ENCODE measurements at places on chromosomes 3 and 15.

DNA sequence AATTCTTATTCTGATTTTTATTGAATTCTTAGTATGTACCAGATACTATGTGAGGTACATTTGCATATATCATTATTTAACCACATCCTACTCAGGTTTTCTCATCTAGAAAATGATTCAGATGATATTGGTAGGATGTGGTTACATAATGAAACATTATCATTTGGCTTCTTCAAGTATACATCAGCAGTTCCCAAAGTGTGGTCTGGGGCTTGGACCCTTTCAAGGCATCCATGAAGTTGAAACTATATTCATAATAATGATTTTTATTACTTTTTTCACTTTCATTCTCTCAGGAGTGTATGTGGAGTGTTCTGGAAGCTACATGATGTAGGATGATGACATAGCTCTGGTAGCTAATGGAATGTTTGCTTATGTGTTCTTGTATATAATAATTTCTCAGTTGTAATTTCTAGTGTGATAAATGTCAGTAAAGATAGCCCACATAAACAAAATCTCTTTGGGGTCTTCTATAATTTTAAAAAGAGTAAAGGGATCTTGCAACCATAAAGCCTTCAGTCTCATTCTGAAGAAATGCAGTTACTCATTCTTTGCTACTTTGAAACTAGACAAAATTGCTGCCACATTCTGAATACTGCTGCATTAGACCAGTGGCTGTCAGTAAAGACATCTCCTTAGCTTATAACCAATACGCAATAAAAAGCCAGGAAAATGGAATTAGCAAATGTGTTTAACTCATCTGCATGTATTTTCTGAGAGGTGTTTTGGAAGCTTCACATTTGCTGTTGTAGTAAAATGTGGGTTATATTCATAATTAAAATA, 95.8 kb downstream of the PPARG start:
- no peak for DNase-seq

- DNase-seq, result no peak
These were observed 8.0 kb upstream of the CCDC33 start for GRCh38 chr15:74227968-74228722.

- DNase-seq, result no peak
These were observed 358.6 kb downstream of the CHST2 start for GRCh38 chr3:143478115-143478693.

DNA sequence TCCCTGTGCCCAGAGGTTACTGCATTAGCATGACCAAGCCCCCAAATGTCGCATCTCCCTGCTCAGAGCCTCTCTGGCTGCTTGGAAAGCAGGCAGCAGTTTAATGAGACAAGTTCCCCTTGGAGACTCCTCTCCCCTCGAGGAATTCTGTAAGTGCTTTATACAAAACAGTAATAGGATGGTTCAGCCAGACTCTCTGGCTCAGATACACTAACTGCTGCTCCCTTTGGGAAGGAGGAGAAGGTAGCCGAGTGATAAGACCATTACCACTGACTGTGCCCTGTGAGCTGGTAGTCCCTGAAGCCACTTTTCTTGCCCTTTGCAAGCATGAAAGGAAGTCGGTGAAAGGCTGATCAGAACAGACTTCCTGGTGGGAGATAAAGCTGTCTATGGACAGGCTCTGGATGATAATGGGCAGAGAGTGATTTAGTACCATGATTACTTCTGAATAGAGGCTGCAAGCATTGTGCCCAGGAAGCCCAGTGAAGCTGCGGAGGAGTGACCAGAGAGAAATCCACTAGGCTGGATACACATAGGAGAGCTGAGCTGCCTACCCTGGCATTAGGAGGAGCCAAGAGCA, 100.8 kb downstream of the SEMA6D start:
- no peak for DNase-seq

GRCh38 chr15:65902373-65902772, 33.1 kb downstream of the RAB11A start:
- DNase-seq, result no peak

- no peak for DNase-seq
These were observed 603.2 kb upstream of the KCNMB2 start for GRCh38 chr3:177932750-177933660.

DNA sequence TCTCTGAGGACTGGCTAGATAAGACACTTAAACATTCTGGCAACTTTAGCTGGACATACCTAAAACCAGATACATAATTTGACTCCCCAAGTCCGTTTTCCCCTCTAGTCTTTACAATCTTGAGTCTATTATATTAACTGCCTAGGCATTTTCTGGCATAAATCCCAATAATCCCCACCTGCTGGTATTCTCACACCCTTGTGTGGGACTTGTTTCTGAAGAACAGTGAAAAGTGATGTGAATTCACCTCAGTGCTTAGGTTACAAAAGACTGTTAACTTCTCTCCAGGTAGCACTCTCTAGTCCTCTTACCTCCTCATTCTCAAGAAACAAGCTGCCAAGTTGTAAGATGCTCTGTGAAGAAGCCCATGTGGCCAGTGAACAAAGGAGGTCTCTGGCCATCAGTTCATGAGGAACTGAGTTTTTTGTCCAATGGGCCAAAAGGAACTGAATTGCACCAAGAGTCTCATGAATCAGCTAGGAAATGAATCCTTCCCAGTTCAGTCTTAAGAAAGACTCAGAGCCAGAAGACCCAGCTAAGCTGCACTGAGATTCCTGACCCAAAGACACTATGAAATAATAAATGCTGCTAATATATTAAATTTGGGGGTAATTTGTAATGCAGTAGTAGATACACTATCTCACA, 4.1 kb downstream of the OSBPL11 start:
- no peak for DNase-seq

DNA sequence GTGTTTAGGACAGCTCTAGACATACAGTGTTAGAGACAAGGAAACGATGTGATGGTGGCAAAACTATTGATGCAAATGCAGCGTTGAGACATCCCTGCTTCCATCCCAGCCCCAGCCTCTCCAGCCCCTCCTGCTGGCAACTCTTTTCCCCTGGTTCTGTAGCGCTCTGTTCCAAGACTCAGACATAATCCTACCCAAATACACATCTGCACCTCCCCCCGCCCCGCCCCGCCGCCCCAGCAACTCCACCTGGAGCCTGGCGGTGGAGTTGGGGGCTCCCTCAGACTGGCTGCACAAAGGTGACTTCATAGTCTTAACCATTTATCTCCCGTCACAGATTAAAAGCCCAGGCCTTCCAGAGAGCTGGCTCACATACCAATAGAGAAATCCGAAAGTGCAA, 7.2 kb upstream of the SEC22A start:
- DNase-seq, result no peak

DNA sequence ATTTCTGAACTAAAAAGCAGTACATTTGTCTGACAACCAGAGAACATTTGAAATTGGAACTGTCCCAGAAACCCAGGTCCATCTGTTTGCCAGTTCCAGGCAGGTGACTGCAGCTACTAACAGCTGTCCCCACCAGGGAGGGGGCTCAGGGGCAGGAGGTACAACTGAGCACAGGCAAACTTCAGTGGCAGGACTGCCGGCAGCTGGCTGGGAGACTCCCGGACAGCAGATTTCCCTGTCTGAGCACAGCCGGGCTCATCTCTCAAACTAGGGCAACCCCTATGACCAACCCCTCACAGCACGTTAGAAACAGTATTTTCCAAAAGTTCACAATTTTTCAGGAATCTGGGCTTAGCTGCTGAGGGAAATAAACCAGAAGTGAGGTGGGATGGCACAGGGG, 88.8 kb downstream of the MEGF11 start:
- no peak for DNase-seq

DNA sequence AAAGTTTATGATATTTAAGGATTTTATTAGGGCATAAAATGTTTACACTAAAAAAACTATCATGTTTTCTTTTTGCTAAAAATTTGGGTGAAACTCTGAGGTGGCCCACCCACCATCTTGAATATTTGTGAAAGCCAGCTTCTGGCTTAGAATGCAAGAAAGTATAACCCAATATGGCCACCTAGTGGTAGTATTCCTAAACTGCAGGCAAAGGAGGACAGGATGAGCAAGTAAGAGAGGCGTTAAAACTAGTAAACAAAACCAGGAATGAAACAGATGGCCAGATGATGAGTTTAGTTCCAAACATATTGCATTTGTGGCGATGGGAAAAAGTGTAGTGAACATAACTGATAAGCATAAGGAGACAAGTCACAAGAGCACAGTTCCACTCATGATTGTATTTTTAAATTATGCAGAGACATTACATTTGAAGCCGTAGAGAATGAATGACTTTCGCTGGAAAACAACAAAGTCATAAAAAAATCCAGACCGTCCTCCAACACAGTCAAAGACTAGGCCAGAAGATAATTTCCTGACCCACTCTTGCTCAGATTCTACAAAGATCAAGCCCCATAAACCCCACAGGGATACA, 103.3 kb upstream of the PRTG start:
- DNase-seq, result peak; percentile 89

- no peak for DNase-seq
These were observed 73.4 kb upstream of the ANKRD34C start for GRCh38 chr15:79209116-79209515.

DNA sequence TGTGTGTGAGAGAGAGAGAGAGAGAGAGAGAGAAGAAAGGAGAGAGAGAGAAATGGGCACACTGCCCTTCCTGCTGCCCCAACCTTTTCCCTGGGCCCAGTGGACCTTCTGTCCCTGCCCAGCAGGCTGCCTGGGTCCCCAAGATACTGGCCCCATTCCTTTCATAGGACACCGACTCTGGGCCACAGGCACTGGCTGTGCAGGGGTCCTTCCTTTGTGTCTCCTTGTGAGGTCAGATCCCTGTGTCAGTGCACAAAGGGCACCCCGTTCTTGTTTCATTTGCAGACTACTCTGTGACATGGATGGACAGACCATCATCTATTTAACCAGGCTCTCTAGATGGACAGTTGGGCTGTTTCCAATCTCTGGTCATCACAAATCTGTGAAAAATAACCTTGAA, 21.3 kb upstream of the KLF13 start:
- DNase-seq, result no peak
